Right lung (tissue), 10 donors: ENCODE measurements at places on chromosomes 3 and 15. TPM values are rescaled to one million over a fixed set of nuclear protein-coding genes. Genes with fewer than 3 reads are reported as not detected.

DNA sequence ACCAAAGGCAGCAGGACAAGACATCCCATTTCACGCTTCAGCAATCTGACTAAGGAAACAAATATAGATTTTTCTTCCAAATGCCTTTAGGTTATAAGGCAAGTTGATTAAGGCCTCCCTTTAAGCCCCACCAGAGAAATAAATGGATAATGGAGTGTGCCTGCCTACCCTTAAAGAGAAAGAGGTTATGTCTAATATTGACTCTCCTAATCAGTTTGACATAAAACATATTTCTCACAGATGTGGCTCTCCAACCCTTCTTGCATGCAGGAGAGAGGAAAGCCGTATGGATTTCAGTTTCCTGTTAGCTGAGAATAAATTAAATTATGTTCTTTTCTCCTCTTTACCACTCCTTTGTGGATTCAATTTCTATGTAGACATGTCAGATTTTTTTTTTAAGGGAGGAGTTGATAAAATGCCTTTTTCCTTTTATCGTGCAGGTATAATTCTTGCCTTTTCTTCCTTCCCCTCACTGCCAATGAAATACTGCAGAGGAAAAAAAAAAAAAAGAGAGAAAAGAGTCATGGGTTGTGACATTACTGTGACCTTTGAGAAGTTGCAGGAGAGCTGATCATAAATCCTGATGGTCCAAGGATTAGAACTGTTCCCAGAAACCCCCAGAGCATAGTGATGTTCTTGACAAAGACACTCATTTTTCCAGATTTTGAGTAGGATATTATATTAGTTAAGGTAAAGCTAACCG lies 355.3 kb upstream of the SLCO3A1 start:
- DNase-seq: no peak

DNA sequence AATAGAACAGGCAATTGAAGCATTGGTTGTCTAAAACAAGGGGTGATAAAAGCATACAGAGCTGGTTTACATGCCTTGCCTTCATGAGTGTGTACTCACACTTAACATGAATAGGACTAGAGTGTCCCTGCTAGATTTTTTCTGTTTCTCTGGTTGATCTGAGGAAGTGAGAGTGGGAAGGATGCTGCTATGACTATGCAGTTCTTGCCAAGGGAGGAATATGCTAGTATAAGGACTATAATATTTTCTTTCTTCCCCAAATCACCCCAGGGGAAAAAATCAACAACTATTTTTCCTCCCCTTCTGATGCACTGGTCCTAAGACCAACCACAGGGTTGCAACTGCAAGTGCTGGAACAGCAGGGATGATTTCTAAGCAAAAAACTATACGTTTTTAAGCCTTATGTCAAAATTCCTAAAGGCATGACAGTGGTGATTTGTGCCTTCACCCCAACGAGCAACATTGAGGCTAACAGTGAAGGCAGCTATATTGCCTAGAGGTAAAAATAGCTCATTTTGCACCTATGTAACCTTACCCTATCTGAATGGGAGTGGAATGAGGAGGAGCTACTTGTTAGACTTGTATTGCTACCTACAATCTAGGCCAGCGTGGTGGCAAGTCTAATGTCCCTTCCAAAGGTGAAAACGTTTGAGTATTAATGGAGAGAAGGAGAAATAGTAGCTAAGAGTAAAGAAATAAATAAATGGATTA lies 33.5 kb upstream of the USP8 start:
- no peak for DNase-seq

DNA sequence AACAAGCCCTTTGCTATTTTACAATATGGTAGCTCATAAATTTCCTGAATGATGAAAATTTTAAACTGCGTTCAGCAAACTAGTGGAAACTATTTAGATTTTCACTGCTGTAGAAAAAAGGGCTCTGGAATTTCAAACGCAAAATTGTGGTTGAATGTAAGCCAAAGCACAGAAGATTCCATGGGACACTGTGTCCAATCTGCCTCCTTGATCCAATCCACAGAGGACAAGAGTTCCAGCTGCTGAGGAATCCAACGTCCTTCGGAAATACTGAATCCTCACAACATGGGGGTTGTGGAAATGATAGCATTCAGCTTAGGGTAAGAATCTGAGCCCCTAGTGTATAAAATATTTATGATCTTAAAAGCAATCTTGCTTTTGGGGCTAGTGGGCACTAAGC lies 161.0 kb downstream of the PLD1 start:
- DNase-seq: no peak

- no peak for DNase-seq
Measured at GRCh38 chr15:51401051-51401780, 59.8 kb downstream of the GLDN start.

The AGTR1 gene
- 26.1 TPM for polyA plus RNA-seq

The CX3CR1 gene
- 4.0 TPM for polyA plus RNA-seq

DNA sequence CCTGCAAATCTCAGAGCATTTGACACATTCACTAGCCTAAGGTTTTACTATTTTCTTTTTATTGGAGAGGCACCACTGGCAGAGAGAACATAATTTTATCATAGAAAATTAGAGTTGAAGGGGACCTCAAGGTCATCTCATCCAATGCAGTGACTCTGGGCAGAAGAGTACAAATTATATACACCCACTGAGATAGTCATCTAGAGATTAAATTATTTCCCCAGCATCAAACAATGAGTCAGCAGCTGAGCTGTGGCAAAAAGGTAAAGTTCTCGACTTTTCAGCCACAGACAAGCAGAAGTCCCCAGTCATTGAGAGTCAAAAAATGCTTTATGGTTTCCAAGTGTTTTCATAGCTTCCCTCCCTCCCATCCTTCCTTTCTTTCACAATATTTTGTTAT lies 39.3 kb upstream of the SEMA6D start:
- DNase-seq: no peak

The SCG5 gene
- polyA plus RNA-seq: 7.4 TPM

DNA sequence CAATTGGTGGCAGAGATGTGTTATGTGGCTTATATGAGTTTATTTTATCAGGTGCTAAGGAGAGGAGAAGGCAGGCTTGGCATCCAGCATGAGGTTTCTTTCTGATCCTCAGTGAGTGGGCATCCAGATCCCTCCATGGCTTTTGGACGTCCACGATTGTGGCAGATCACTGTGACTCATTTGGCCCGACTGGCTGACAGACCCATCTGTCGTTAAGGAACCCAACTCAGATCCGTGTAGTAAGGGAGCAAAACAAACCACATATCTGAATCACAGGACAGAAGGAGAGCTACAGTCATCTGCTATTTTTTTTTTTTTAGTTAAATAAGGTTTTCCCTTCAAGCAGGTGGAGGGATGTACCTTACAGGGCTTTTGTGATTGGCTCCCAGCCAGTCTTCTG lies 197.0 kb upstream of the KCNH8 start:
- no peak for DNase-seq

DNA sequence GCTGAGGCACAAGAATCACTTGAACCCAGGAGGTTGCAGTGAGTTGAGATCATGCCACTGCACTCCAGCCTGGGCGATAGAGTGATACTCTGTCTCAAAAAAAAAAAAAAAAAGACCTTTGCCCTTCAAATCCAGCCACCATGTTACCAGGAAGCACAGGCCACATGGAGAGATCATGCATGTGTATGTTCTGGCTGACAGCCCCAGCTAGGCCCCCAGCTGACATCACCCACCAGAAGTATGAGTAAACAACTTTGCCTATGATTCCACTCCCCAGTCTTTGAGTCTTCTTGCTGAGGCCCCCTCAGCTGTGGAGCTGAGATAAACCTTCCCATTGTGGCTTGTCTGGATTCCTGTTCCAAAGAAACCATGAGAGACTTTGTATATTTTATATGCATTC lies 3.3 kb upstream of the ARIH2 start:
- no peak for DNase-seq

- no peak for DNase-seq
Measured at GRCh38 chr15:55535436-55535835, 27.4 kb upstream of the DNAAF4 start.

GRCh38 chr15:69744391-69745162 lies 292.0 kb downstream of the RPLP1 start:
- DNase-seq: no peak

- no peak for DNase-seq
Measured at GRCh38 chr3:32703491-32703972, 18.5 kb downstream of the CNOT10 start.

- no peak for DNase-seq
Measured at GRCh38 chr3:137011153-137011552, 53.4 kb downstream of the IL20RB start.

The PRTG gene
- polyA plus RNA-seq: 8.2 TPM

DNA sequence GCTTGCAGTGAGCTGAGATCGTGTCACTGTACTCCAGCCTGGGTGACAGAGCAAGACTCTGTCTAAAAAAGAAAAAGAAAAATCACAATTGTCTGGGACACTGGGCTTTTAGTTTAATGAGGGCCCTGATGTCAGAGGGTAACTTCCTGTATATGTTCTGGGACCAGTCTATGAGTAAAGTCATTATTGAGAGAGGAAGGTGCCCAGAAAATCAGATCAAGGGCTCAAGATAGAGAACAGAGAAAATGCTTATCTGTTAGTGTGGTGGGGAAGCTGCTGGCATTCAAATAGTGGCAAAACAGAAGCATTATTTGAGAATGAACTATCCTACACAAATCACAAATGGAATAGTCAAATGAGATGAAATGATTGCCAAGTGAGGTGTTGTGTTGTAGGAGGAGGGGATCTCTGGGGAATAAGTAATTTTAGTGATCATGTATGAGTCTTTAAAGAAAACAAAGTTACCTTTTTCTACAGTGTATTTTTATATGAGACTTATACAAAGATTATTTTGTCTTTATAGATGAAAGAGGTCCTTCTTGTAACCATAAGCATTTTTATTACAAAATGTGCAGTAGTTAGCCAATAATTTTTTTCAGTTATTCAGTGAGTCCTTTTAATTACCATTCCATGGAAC lies 13.4 kb downstream of the ARIH2 start:
- DNase-seq: no peak

The GOLGA8T gene
- not detected for polyA plus RNA-seq

The KCNAB1 gene
- polyA plus RNA-seq: 1.7 TPM

GRCh38 chr3:51477360-51477711 lies 22.5 kb downstream of the DCAF1 start:
- DNase-seq: no peak

The CDC25A gene
- 8.7 TPM for polyA plus RNA-seq

DNA sequence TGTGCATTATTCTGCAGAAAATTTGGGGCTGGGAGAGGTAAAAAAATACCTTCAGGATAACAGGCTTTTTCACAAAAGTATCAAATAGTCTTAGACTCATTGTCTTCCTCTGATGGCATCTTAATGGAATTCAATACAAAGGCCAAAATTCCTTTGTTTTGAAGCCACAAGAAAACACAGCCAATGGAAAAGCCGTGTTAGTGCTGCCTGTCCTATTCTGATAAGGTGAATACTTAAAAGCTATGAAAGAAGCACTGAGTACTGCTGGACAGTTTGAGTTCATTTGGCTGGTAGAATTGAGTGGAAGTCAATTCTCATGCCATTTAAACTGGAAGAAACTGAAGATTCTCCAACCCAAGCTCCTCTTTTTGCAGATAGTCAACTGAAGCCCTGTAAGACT lies 395.3 kb upstream of the TPRG1 start:
- DNase-seq: no peak

The SCAMP5 gene
- polyA plus RNA-seq: 12.5 TPM

The MOBP gene
- 0.26 TPM for polyA plus RNA-seq

DNA sequence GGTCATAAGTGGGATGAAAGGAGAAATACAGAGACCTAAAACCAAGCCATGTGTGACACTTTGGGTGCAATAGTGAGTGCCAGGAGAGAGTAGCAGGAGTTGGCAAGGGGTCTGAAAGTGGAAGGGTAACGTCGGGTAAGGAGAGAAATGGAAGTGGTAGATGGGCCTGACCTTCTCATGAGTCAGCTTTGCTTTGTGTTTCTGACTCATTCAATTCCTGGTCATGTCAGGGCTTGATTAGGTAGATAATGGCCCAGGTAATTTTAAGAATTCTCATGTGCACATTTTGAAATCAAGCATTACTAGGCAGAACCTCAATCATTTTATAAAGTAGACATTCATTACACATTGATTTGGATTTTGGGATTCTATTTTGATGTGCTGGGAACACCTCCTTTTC lies 262.5 kb downstream of the SOX2 start:
- no peak for DNase-seq

DNA sequence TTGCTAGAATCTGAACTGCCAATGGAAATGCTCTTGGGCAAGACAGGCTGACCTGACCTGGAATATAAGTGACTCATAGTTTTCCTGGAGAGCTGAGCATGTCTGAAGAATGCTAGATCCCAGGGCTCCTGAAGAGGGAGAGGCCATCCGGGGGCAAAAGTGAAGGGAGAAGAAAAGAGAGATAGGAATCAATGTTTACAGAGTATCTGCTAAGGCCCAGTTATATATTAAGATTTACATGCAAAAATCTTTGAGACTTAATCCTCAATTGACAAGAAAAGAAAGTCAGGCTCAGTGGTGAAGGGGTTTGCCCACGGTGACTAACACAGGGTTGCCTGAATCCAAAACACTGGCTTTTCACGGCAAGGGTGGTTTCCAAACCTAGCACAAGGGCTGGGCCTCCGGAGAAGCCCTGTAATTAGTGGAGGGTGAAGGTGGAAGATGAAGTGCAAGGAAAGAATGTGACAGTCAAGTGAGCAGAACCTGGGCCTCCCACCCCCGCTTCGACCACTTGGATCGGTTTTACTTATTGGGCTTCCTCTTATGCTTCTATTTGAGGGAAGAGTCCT lies 91.7 kb upstream of the FGF12 start:
- DNase-seq: no peak

The GATA2 gene
- polyA plus RNA-seq: 11.0 TPM

DNA sequence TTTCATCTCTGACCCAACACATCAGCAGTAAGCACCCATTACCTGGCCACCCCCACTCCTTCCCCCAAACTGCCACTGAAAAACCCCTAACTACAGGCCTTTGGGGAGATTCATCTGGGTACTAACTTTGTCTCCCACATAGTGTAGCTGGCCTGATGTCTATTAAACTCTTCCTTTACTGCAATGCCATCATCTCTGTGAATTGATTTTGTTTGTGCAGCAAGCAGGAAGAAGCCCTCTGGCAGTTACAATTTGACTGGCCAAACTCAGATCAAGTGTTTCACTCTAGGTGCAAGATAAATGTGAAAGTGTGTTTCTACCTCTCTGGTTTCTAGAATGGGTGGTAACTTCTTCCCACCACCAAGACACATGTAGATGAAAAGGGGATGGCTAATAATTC lies 26.7 kb upstream of the OR5K4 start:
- DNase-seq: no peak

The TICRR gene
- 11.6 TPM for polyA plus RNA-seq

DNA sequence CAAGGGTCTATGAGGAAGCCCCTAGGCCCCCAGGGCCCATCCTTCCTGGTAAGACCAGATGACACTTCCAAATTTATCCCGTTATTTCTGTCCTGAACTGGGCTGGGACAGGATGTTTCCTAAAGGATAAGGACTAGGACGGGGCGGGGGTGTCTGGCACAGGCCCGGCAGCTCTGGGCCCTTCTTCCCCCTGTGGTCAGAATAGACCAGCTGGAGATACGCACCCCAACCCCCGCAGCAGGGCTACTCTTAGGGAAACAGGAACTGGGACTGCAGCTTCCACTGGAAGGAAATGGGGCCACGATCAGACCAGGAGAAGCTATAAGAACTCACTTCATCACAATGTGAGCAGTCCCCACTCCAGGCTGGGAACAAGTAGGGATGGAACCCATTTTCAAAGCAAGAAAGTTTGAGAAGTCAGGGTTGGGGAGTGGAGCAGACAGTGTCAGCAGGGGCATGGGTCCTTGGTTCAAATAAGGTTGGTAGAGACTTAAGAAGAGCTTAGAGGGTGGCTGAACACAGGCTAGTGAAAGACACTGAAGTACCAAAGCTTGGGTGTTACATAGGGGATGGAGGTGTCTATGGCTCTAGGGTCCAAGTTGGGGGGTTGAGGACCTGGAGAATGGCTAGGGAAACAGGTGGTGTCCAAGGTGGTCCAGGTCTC lies 1.1 kb downstream of the NCKIPSD start:
- DNase-seq: no peak
